Hematopoietic multipotent progenitor cell treated with erythropoietin and hydrocortisone succinate and interleukin-3 and kit ligand, for 15 days (in vitro differentiated cells): ENCODE measurements at places on chromosomes 16 and 17.

GRCh38 chr17:71725811-71726210, 395.0 kb upstream of the SOX9 start:
- no peak for DNase-seq

GRCh38 chr17:72502371-72503341, 381.8 kb downstream of the SOX9 start:
- no peak for DNase-seq

DNA sequence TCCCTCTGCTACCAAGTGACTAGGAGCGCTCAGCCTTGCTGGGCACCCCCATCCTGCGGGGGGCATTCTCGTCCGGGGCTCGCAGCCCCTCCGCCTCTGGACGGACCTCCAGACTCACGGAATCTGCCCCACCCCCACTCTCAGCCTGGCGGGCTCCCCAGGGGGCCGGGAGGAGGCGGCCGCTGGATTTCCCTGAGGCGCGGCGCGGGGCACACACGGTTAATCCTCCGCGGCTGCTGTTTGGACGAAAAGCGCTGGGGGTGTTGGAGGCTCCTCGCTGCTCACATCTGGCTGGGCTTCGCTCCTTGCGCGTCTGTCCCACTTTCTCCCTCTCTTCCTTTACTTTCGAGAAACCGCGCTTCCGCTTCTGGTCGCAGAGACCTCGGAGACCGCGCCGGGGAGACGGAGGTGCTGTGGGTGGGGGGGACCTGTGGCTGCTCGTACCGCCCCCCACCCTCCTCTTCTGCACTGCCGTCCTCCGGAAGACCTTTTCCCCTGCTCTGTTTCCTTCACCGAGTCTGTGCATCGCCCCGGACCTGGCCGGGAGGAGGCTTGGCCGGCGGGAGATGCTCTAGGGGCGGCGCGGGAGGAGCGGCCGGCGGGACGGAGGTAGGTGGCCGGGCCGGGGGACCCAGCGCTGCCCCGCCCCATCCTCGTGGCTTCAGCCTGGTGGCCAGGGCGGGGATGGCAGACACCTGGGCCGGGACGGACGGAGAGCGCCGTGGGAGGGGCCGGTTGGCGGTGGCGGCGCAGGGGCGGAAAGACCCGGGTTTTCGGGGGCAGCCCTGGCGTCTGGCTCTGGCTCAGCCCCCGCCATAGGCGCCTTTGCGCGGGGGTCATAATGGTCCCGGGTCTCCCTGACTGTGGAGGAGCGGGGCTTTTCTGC, at the start of gene C1QTNF1:
Gene C1QTNF1, plus strand, starts transcription at position 284 of the 886 bp plus-strand sequence. CDS start 19,800 bp downstream, outside the sequence.
- DNase-seq = no peak

DNA sequence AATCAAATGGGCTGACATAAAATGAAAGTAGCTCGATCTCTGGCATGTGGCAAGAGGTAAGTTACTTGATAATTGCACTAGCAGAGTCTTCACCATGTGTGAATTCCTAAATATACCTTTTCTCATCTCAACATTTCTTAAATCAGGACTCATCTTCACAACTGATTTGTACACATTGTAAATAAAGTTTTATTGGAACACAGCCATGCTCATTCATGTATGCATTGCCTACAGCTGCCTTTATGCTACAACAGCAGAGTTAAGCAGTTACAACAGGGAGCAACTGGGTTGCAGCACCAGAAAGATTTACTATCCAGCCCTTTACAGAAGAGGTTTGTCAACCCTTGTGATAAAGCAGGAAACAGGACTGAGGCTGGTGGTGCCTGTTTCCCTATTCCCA, 48.1 kb downstream of the ARHGAP17 start:
- no peak for DNase-seq

DNA sequence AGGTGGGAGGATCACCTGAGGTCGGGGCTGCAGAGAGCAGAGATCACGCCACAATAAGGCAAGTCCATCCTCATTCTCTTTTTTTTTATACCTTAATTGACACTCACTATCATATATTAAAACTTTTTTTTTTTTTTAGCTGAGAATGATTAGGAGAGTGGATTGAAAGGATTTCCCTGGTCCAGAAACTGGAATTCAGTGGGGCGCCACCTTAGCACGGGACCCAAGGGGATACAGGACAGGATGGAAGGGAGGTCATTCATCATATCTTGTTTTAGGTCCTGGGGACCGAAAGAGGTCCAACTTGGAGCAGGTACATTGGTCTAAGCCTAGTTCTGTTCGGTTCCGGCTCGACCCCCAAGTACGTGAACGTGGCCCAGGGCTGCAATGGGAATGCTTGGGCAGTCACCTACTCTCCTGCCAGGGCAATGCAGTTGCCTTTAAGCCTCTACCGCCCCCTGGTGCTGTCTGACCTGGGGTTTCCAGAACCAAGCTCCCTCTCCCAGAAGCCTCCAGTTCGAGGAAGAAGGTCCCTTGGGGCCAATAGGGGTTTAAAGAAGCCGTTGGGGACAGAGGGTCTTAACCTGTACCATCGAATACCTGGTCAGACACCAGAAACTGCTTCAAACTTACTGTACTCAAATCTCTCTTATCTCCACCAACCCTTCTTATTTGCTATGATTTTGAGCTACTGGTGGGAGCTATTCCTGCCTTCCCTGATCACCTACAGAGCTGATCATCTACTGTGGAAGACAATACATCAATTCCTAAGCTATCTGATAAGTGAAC, 19.9 kb upstream of the GPATCH8 start:
- DNase-seq = peak; percentile 64

- DNase-seq = no peak
Measured at GRCh38 chr17:31556969-31557645, 165.6 kb downstream of the RAB11FIP4 start.

DNA sequence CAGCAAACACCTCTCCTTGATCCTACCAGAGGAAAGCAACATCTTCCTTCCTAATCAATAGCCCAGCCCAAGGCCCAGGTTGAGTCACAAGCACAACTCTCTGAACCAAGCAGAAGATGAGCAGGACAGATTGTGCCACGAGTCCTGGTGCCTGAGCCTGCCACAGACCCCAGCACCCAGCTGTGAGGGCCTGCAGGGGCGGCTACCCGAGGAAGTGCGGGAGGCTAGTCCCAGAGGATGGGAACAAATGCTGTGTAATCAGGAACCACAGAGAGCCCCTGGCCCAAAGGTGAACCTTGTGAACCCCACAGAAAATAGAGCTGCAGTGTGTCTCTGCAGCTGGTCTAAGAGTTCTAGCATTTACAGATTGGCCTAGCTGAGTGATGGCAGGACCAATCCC, 126.8 kb upstream of the HSBP1 start:
- DNase-seq = no peak

GRCh38 chr16:11586856-11587642, at the start of gene LITAF:
Gene LITAF (minus strand): TSS chr16:11586919. CDS start chr16:11556730, 30,189 bp downstream.
- DNase-seq = no peak

DNA sequence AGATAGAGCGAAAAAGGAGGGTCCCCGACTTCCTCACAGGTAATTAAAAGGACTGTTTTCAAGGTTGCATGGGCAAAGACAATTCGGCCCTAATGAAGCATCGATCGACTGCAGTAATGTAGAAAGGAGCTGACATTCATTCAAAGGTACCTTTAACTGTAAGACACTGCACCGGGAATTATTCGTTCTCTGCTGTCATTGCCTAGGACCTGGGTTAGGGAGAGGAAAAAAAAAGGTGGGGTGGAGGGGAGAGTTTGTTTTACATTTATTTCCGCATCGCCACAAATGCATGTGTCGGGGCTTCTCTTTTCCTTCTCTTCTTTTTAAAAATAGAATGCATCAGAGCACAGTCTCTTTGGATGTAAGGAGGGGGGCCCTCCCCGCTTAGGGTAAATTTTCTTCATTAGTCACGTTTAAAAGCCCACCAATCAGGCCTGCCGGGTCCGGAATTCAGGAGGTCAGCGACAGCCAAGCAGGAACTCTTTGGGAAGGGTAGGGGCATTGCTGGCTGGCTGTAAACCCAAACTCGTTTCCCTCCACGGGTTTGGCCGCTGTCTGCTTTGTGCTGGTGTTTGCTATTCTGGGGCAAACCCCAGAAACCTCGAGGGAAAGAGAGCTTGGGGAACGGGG, 496.2 kb upstream of the ZFHX3 start:
- no peak for DNase-seq

DNA sequence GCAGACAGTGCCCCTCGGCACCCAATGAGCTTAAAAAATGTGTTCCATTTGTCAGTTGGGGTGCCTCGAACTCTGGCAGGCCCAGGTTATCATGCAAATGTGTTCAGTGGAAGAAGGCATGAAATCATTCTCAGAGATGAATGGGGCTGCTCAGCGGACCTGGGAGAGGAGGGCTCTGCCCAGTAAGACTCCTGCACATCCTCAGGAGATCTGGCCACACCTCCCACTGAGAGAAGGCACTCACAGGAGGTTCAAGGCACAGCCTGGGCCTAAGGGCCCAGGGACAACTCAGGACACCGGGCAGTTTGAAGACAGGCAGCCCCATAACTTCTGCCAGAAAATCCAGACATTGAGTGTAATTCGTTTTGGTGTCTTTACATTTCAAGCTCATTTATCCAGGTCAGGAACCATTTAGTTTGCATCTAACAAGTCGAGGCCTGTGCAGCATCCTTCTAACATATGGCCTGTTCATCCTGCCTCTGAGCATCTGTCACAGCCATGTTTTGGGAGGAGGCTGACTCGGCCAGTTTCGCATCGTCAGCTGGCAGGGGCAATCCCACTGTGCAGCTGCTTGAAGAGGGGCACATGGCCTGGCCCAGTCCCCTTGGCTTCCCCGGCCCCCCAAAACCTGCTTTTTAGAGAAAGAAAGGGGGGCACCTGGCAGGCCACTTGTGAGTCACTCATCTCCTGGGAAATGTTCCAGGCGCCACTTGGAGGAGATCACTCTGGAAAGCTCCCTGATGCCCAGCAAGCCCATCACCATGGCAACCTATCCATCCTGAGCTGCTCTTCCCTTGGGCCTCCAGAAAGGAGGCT, 31.2 kb upstream of the BCAR1 start:
- no peak for DNase-seq

DNA sequence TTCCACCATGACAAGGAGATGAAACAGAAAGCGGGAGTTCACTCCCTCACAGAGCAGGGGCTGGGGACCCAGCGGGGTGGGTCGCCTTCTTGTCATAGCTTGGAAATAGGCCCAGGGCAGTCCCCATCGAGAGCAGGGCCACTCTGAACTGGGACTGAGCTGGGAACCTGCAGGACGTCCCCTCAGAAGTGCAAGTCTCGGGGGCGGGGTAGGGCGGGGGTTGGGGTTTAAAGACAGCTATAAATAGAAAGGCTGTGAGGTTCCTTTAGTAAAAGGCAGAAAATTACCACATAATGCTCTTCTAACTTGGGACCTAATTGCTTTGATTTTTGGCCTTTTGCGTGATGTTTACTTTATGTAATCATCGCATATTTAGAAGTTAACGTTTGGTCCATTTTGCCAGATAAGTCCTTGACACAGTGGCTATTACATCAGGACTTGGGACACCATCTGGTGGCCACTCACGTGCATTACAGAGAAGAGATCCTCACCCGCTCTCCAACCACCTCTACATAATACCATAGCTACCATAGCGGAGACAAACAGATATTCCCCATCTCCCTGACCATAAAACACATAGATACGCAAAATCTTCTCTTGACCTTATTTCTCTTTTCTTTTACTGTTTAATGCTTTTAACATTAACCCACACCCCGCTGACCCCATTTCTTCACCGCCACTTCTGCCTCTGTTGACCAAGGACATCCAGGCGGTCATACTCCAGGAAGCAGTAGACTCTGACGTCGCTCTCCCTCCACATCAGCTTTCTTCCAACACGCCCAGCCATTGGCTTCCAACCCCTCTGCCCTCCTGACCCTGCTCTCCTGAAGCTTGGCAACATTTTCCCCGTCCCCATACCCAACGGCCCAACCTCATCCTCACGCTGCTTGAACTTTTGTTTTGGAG, 27.5 kb upstream of the PIK3R6 start:
- DNase-seq = peak; percentile 25

DNA sequence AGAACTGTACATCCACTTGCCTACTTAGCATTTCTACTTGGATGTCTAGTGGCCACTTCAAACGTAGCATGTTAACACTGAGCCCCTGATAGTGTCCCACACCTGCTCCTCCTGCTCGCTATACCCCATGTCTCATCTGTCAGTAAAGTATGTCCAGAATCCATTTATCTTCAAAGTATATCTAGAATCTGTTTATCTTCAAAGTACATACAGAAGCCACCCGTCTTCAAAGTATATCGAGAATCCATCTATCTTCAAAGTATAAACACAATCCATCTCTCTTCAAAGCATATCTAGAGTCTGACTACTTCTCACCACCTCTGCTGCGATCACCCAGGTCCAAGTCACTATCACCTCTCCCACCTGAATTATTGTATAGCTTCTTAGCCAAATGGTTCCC, 43.8 kb downstream of the MYO1D start:
- DNase-seq = no peak

DNA sequence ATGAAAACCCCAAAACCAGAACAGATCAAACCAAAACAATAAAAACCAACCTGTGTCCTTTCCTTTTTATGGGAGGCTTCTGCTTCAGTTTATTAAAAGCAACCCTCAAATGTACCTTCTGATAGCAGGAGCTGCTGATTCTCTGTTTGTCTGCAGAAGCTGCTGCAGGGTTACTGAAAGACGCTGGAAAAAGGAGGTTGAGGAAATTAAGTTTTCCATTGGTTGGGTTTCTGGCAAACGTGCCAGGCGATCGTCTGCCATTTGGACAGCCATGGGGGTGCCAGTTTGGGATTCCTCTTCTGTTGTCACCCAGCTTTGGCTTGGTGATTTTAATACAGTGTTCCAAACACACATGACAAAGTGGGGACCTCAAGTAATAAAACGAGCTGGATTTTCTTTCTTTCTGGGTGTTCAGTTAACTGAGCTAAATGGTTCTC, 185.4 kb upstream of the ZFHX3 start:
- no peak for DNase-seq

DNA sequence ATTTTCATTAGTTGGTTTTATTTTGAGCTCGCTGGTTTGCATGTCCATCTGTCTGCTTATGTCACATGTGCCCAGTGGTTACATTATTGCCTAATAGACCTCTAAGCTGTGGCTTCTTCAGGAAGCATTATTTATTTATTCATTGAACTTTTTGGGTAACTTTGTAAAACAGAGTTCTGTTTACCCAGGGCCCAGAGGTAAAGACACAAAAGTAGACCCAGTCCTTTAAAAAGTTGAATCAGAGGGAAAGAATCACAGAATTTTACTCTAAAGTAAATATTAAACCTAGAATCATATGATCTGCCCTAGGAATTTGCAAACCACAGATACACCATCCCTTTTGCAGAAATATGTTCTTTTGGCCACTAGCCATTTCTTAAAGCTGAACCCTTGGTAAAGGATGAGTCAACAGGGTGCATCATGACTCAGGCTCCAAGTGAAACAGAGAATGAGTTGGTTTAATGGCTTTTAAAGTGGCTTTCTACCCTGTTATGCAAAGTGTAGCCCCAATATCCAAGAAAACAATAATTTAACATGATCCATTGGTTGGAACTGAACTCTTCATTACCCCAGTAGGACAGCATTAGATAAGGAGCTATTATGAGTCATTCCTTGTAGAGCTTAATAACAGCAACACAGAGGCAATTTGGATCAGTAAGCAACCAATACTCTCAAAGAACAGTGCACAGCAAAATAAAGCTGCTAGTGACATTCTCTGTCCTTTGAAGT, 236.3 kb downstream of the KCNJ2 start:
- no peak for DNase-seq

- no peak for DNase-seq
Measured at GRCh38 chr16:8848939-8849391, 19.8 kb downstream of the CARHSP1 start.

GRCh38 chr16:16059160-16059559, 109.7 kb downstream of the ABCC1 start:
- DNase-seq = no peak

GRCh38 chr16:67156143-67156844, 3.4 kb downstream of the TRADD start:
- no peak for DNase-seq
